ENCODE measurements at places on chromosomes 4 and X.
A peak's percentile ranks its signal among the peaks of the same experiment; 100 is the strongest.

DNA sequence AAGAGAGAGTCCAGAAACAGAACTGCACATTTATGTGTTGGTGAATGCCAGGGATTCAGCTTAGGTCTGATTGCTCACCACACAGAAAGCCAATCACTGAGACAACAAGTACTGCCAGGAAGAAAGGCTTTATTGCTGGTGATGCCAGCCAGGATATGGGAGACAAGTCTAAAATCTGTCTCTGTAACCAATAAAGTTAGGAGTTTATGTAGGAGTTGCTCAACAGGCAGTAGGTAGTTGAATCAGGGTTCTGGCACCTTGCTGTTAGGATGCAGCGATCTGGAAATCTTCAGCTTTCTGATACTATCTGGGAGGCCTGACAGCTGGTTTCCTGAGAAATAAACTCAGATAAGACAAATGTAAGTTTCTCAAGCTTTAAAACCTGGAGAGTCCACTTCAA, 120.2 kb upstream of the ENPP6 start:
- DNase-seq = no peak

DNA sequence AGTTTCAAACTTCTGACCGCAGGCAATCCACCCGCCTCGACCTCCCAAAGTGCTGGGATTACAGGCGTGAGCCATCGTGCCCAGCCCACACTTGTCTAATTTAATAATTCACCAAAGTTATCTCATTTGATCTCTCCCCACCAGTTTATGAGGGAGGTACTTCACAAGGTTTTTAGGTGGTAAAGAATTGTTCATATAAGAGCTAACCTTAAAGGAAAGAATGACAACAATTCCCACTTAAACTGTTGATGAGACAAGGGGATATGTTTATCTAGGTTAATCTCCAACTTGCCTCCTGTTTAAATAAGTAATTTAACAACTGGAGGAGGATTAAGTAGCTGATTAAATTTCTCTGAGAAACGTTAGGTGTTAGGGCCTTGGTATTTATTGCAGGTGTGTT, 117.6 kb upstream of the CBLL2 start:
- no peak for DNase-seq

DNA sequence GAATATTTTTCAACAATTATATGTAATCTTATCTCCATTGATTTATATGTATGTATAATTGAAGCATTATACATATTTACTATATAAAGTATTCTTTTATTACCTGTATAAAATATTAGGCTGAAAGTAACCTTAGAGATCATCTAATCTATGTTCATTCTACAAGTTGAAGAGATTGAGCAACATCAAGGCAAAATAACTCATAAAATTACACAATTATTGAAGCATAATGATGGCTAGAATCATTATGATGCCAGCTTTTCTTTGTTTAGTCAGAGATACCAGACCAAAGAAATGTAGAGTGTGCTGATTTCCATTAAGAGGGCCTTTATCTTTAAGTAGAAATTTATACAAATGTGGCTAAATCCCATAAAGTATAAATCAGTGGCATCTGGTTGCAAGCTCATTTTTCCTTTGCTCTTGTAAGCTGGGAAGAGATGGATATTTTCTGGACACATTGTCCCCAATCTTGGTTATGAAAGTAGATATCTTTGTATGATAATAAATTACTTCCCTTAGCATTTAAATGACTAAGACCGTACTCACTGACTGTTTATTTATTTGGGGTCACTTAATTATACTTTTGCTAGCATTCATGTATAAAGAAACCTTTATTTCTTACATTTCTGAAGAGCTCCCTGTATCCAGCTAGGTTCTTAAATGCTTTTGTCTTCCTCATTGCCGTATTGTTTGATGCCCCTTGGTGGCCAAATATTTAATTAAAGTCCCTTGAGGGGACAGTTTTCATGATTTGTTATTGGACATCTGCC, 339.8 kb downstream of the PCDH7 start:
- DNase-seq = no peak

GRCh38 chrX:43225626-43226328, 430.3 kb upstream of the MAOA start:
- no peak for DNase-seq

GRCh38 chr4:108113229-108113628, 55.5 kb downstream of the LEF1 start:
- DNase-seq = no peak

DNA sequence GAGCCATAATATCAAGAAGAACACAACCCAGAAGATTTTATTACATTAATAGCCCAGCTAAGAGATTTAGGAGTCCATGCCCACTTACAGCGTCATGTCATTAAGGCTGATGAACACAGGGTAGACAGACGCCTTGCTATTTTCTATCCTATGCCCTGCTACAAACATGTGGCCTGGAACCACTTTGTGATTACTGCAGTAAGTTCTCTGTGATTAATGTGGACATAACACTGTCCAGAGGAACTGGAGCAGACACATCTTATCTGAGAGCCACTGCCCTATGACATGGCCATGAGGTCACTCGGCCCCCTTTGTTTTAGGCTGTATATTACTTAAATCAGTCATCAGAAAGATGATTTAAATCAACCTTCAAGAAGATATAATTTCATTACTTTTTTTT, 211.7 kb downstream of the MAML3 start:
- DNase-seq = no peak

DNA sequence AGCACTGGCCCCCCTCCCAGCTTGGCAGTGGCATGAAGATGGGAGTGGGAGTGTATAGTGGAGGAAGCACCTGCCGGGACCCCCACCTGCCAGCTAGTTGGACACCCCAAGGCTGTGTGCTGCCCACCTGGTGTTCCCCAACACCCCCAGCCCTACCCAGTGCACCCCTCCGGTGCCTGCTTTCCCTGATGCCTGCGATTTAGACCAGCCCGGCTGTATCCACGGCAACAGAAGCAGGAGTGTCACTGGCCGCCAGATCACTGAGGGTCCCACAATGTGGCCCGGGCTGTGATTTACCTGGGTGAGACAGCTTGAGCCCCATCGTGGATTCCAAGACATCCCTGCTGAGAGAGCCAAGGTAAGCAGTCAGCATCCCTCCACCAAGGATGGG, 533 bp downstream of the GPR173 start:
- no peak for DNase-seq

- peak; percentile 43 for DNase-seq
Observed at GRCh38 chrX:18886344-18887161, 97.4 kb downstream of the PHKA2 start.

Measured in NCI-H526 treated with DMSO at 0.1 percent for 48 hours (cell line).